ENCODE measurements at places on chromosomes 3 and 15.

GRCh38 chr15:42921342-42921731 is 759 bp upstream of the TTBK2 start:
- no peak for DNase-seq
- no peaks in the 10 kb centered on the region for H3K36me3 ChIP-seq
- peaks cover 2% of the 10 kb centered on the region for H3K4me1 ChIP-seq
- H3K27me3 ChIP-seq = no peaks in the 10 kb centered on the region
- H3K27ac ChIP-seq = peak overlapping the region; percentile 6
- H3K4me3 ChIP-seq = peak overlapping the region; percentile 51

- H3K36me3 ChIP-seq = no peaks in the 10 kb centered on the region
- no peak overlapping the region for H3K4me3 ChIP-seq
- peaks cover 6% of the 10 kb centered on the region for H3K4me1 ChIP-seq
- no peaks in the 10 kb centered on the region for H3K27me3 ChIP-seq
- H3K27ac ChIP-seq = no peak overlapping the region
These were observed 24.1 kb downstream of the CX3CR1 start for GRCh38 chr3:39255503-39256325.

GRCh38 chr3:185082149-185082548 is 70.7 kb downstream of the C3orf70 start:
- no peak overlapping the region for H3K27ac ChIP-seq
- no peaks in the 10 kb centered on the region for H3K36me3 ChIP-seq
- no peak overlapping the region for H3K4me3 ChIP-seq

- no peak for DNase-seq
- H3K4me3 ChIP-seq = no peak overlapping the region
- no peaks in the 10 kb centered on the region for H3K36me3 ChIP-seq
- H3K27ac ChIP-seq = no peak overlapping the region
These were observed 32.9 kb upstream of the SLC24A5 start for GRCh38 chr15:48087844-48088243.

DNA sequence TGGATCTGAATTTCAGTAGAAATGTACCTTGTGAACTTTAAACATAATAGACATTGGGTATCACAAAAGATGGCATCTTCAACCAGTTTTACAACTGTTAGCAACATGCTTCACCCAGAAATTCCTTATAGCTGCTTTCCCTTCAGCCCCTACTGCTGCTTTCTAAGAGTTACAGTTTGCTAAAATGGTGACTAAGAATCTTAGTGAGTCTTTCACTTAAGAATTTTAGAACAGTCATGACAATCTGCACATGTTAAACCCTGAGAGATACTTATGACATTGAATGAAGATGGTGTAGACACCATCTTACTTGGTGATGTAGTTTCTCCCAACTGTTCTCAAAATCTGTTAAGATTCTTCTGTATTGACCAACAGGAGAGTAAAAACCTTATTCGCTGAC is 129.7 kb upstream of the UBE2E1 start:
- no peaks in the 10 kb centered on the region for H3K36me3 ChIP-seq
- no peak overlapping the region for H3K27ac ChIP-seq
- no peaks in the 10 kb centered on the region for H3K27me3 ChIP-seq
- no peaks in the 10 kb centered on the region for H3K4me1 ChIP-seq

DNA sequence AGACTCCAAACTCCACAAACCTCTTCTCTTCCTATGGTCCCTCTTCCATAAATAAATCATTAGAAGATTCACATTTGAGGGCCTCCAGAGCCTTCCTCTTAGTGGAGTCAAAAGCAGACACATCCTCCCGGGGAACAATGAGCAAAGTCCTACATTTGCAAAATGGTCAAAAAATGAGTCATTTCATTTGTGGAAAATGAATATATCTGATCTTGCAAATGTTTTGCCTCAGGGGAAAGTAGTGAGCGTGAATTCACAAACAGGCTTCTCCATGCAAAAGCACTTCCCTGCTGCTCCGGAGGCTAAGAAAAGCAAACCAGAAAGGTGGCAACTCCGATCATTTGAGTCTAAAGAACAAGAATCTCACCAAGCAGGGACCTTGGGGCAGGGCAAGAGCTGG is 86.7 kb upstream of the IQSEC1 start:
- no peak for DNase-seq
- H3K27me3 ChIP-seq = no peaks in the 10 kb centered on the region
- no peak overlapping the region for H3K4me3 ChIP-seq
- no peaks in the 10 kb centered on the region for H3K36me3 ChIP-seq

- no peaks in the 10 kb centered on the region for H3K27me3 ChIP-seq
- H3K36me3 ChIP-seq = no peaks in the 10 kb centered on the region
- peak; percentile 75 for DNase-seq
- no peak overlapping the region for H3K4me3 ChIP-seq
These were observed 76.1 kb downstream of the TOP2B start for GRCh38 chr3:25588441-25589103.

DNA sequence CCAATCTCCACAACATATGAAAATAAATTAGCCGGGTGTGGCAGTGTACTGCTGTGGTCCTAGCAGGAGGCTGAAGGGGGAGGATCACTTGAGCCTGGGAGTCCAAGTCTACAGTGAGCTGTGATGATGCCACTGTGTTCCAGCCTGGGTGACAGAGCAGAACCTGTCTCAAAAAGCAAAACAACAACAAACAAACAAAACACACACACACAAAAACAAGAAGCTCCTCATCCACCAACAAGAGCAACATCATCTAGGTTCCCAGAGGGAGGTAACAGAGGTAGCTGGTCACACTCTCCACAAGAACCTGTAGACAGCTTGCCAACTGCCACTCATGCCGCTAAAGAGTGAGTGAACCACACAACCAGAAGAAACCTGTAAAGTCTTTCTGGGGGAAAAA is 34.8 kb downstream of the PTPN9 start:
- H3K27me3 ChIP-seq = no peaks in the 10 kb centered on the region
- H3K4me3 ChIP-seq = no peak overlapping the region
- no peaks in the 10 kb centered on the region for H3K4me1 ChIP-seq

GRCh38 chr15:61921093-61921492 is 139.2 kb downstream of the VPS13C start:
- H3K4me1 ChIP-seq = no peaks in the 10 kb centered on the region
- DNase-seq = no peak
- no peaks in the 10 kb centered on the region for H3K27me3 ChIP-seq
- H3K27ac ChIP-seq = no peak overlapping the region

DNA sequence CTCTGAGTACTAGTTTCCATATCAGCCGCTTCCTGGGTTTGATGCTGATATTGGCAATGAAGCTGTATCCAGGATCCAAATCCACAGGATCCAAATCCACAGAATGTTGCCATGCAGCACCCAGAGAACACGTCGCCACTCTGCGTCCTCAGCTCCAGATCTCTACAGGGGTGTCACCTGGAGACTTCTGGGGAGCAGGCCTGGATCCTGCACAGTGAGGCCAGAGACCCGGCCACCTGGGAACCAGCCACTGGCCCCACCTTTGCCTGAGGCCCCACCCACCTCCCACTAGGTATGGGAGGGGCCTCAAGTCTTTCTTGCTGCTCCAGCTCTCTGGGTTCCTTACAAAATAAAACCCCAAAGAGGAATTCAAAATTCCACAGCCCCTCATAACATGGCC is 123.9 kb downstream of the LRRK1 start:
- H3K36me3 ChIP-seq = no peaks in the 10 kb centered on the region
- no peak overlapping the region for H3K27ac ChIP-seq
- H3K27me3 ChIP-seq = no peaks in the 10 kb centered on the region

- H3K4me3 ChIP-seq = no peak overlapping the region
- H3K27ac ChIP-seq = no peak overlapping the region
- no peaks in the 10 kb centered on the region for H3K36me3 ChIP-seq
- H3K4me1 ChIP-seq = no peaks in the 10 kb centered on the region
- H3K27me3 ChIP-seq = no peaks in the 10 kb centered on the region
- peak; percentile 64 for DNase-seq
These were observed 3.3 kb upstream of the RAB8B start for GRCh38 chr15:63186065-63186464.

DNA sequence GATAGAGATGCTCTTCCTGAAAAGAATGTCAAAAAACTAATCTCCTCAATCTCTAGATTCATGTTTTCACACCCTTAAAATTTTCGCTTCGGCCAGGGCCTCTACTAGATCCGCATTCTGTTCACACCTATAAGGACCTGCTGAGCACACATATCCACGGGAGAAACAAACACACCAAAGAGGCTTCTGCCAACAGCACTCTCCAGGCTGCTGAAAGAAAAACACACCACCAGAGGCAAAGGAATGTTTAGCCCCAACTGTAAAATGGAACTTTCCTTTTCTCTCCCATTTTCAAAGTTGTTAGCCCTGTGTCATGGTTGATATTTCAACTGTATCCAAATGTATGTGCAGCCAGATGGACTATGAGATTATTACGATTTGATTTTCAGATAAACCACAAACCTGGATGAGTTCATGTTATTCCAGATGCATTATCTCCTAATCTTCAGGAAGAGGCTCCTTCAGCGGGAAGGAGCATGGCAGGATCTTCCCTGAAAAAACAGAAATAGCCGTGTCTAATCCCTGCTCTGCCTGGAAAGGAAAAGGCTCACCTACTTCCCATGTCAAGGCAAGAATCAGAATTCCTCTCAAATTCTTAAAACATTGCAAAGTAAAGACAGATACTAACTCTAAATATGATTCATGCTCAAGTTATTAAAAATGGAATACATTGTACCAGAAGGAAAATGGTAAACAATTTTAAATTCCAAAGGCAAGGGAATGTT is 442.7 kb upstream of the NR2F2 start:
- no peaks in the 10 kb centered on the region for H3K27me3 ChIP-seq
- no peaks in the 10 kb centered on the region for H3K36me3 ChIP-seq
- no peak overlapping the region for H3K27ac ChIP-seq
- H3K4me3 ChIP-seq = no peak overlapping the region
- peaks cover 2% of the 10 kb centered on the region for H3K4me1 ChIP-seq

GRCh38 chr15:70856884-70857561 is 3.1 kb upstream of the LARP6 start:
- H3K36me3 ChIP-seq = no peaks in the 10 kb centered on the region
- peak overlapping the region; percentile 31 for H3K4me3 ChIP-seq
- peaks cover 26% of the 10 kb centered on the region for H3K4me1 ChIP-seq
- peak; percentile 100 for DNase-seq
- no peaks in the 10 kb centered on the region for H3K27me3 ChIP-seq

DNA sequence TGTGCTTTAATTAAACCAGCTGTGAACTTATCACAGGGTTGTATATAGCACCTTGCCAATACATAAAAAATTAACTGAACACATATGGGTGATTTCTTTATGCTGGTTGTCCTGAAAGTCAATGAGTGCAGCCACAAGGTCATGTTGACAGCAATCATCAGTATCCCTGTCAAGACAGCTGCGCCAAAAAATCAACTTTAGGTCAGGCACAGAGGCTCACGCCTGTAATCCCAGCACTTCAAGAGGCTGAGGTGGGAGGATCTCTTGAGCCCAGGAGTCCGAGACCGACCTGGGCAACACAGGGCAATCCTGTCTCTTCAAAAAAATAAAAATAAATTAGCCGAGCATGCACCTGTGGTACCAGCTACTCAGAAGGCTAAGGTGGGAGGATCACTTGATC is 707.3 kb downstream of the SI start:
- no peak overlapping the region for H3K4me3 ChIP-seq
- H3K27me3 ChIP-seq = no peaks in the 10 kb centered on the region
- no peak for DNase-seq
- no peaks in the 10 kb centered on the region for H3K36me3 ChIP-seq

- peak; percentile 46 for DNase-seq
- H3K4me1 ChIP-seq = peaks cover 8% of the 10 kb centered on the region
- no peaks in the 10 kb centered on the region for H3K27me3 ChIP-seq
- H3K4me3 ChIP-seq = no peak overlapping the region
- H3K36me3 ChIP-seq = no peaks in the 10 kb centered on the region
These were observed 2.6 kb upstream of the TMCO5A start for GRCh38 chr15:37931868-37932267.

DNA sequence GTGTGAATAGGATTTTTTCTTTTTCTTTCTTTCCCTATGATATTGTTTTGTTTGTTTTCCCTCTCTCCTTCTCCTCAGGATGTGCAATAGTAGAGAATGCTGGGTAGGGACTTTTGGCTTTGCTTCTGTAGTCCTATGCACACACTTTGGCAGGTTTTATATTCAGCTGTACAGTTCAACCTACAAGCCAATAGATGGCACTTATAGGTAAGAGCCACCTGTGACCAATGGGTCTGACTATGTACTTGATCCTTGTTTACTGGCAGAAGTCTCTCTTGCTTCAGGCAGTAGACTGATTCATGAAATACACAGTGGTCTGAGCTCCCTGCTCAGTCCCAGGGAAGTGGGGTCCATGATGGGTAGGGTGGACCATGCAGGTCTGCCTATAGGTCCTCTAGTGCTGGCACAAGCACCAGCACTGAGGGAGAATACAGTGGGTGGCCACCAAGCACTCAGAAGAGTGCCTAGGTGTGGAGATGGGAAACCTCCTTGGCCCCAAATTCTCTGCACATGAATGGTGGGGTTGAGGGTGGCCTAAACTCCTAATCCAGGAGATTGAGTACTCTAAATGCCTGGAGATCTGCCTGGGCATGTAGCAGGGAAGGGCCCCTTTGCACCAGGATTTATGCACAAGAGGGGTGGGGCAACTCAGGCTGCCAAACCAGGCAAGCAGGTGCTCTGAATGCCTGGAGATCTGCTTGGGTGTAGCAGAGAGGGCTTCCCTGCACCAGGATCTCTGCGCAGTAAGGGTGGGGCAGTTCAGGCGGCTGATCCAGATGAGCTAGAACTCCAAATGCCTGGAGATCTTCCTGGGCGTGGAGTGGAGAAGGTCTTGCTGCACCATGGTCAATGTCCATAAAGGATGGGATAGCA is 176.1 kb downstream of the DOCK3 start:
- no peak overlapping the region for H3K4me3 ChIP-seq
- DNase-seq = no peak
- no peaks in the 10 kb centered on the region for H3K36me3 ChIP-seq
- H3K4me1 ChIP-seq = no peaks in the 10 kb centered on the region

DNA sequence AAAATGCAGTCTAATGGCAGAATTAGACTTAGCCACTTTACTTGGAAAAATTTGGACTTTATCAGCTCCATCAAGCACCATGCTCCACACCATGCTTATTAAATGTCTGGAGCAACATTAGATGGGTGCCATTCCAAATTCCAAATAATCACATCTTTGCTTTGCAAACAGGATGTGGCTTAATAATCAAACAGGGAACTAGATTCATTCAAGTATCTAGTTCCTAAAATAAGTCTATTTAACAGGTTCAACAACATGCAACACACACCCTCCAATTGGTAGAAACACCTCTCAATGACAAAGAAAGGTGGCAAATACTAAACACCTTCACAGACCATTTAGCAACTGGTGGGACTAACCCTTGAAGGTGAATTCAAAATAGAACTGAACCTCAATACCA is 3.5 kb downstream of the HEXA start:
- H3K27ac ChIP-seq = no peak overlapping the region
- H3K36me3 ChIP-seq = no peaks in the 10 kb centered on the region
- H3K4me3 ChIP-seq = no peak overlapping the region
- peaks cover 4% of the 10 kb centered on the region for H3K4me1 ChIP-seq
- no peaks in the 10 kb centered on the region for H3K27me3 ChIP-seq

DNA sequence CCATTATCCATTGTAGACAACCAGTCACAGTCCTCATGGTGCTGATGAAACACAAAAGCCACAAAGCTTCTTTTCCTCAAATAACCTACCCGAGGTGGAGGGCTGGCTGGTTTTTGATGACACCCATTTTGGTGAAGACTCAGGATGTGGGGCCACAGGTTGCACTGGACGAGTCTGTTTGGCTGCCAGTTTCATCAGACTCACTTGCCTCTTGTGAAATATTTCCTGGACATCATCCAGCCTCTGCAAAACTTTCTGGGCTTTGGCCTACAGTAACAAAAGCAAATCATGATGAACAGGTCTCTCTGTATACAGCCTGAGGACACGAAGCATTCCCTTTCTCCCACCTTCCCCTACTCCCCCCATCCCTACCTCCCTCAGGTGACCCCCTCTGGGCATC is 42.2 kb downstream of the B3GNT5 start:
- H3K27me3 ChIP-seq = no peaks in the 10 kb centered on the region
- H3K4me1 ChIP-seq = no peaks in the 10 kb centered on the region
- peak; percentile 97 for DNase-seq
- no peaks in the 10 kb centered on the region for H3K36me3 ChIP-seq

- no peaks in the 10 kb centered on the region for H3K27me3 ChIP-seq
- no peak overlapping the region for H3K27ac ChIP-seq
- DNase-seq = no peak
- no peaks in the 10 kb centered on the region for H3K36me3 ChIP-seq
These were observed 8.6 kb upstream of the GATM start for GRCh38 chr15:45386974-45387373.

All from fibroblast of lung (primary cell).